Activated naive CD8-positive, alpha-beta T cell treated with anti-CD3 and anti-CD28 coated beads for 36 hours (primary cell): ENCODE measurements at places on chromosomes 16 and 17.

- no peak for DNase-seq
Observed at GRCh38 chr16:23676924-23677480, 1.7 kb upstream of the PLK1 start.

GRCh38 chr16:67431775-67432505 is 1.0 kb downstream of the HSD11B2 start:
- DNase-seq, result no peak

DNA sequence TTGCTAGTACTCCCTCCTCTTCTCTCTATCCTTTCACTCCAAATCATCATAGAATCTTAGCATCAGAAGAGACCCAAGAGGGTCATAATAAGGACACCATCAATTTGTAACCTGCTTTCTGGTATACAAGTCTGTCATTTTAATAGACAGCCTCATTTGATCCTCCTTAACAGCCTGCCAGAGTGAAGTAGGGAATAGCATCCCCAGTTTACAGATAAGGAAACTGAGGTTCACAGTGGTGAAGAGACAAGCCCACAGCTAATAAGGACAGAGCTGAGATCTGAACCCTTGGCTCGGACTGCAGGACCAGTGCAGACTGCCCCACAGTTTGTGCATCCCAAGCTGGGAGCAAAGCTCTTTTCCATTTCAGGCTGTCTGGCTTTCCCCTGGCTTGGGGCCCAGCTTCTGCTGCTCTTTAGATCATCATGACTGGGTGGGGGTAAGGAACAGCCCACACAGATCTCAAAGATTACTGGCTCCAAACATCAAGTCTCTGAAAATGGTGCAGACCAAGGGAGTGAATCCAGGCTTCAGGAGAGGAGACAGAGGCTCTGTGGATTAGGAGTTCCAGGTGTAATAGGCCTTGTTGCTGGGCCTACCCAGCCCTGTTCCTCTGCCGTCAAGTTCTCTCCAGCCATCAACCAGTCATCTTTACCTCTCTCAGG is 10.3 kb upstream of the IGFBP4 start:
- DNase-seq, result no peak

DNA sequence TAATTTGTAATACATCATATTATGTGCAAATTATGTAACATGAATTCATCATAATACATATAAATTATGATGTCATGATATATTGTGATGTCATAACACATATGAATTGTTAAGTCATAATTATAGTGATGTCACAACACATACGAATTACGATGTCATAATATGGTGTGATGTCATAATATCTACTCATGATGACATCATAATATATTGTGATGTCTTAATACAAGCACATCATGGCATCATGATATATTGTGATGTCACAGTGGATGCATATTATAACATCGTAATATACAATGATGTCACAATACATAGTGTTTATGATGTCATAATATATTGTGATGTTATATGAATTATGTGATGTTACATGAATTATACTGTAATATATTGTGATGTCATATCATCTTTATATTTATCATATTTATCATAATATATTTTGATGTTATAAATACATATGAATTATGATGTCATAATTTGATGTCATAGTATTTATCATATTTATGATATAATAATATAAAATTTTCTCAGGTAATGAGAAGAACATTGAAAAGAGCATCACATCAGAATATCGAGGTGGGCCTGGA is 1793.0 kb downstream of the TP53TG3F start:
- no peak for DNase-seq

DNA sequence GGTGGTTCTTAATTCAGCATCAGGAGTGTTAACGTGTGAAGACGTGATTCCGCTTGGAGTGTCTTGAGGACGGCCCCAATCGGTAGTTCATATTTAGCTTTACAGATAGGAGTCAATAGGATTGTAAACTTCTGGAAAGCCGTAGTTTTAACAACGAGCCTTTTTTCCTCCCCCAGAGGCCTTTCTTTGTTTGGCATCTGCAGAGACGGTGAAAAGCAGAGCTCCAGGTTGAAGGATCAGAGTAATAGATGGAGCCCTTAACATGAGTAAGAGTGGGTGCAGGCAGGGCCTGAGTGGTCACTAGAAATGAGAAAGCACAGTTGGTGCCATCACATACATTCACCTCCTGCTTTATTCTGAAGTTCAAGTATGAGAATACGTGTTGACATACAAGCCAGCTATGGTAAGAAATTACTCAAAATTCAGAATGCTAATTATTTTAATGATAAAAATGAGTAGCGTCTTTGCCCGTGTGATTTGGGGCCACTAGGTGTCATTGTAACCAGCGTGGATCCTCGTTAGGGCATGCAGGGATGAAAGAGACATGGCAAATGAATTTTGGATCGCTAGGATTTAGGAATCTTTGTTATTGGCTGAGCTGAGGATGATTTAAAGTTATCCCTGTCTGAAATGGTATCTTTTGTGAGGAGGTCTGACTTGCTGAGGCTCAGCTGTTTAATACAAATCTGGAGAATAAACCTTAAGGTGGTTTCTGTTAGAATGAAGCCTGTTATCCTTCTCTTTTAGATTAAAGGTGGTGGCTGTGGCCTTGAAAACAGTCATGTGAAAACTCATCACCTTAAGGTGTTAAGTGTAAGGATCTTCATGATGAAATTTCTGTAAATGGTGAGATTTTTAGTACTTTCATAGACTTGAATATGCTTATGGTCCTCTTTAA is 18.6 kb downstream of the PRCD start:
- DNase-seq, result no peak

DNA sequence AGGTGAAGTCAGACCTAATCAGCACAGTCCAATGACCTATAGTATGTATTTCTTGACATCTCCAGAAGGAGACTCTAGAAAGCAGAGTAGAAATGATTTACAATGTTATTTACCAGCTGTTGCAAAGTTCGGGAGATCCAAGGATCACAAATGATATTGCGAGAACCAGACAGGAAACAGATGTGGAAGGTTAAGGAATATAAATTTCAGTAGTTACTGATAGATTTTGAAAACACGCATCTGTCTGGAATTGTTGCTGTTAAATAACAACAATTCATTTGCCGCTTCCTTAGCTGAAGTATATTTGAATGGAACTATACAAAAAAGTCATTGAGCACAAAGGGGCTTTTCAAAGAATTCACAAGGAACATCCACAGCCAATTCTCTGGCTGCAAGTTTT is 72.0 kb downstream of the STXBP4 start:
- no peak for DNase-seq

GRCh38 chr17:61048376-61049106 is 351.1 kb upstream of the TBX2 start:
- no peak for DNase-seq

DNA sequence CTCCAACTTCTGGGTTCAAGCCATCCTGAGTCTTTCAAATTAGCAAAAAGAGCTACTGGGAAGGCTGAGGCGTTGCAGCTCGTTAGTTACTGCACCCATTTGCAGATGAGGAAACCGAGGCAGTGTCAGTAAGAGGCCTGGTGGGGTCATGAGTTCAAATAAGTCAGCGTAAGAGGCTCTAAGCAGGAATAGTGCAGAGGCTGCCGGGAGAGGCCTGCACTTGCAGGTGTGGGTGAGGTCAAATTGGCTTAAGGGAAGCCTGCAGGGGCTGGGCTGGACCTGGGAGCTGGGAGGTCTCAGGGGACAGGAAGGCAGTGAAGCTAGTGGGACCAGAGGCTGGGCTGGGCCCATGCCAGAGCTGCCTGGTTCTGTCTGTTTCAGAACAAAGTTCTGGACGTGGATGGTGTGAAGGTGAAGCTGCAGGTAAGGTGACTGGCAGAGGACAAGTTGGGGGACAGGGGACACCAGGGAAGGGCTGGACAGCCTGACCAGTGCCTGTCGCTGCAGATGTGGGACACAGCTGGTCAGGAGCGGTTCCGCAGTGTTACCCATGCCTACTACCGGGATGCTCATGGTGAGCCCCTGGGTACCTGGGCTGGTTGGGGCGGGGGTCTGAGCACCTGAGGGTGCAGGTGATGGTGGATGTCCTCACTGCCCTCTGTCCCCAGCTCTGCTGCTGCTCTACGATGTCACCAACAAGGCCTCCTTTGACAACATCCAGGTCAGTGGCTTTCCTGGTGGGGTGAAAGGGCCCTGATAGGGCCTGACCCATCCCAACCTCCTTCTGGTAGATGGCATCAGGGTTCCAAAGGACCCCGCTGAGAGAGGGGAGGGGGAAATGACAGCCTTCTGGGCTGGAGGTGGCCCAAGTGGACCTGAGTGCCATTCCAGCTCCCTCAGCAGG is 3.0 kb downstream of the RAB26 start:
- DNase-seq, result no peak

GRCh38 chr17:58416396-58416795 is 938 bp downstream of the RNF43 start:
- no peak for DNase-seq
